ENCODE measurements at places on chromosomes 16 and 17.
A peak's percentile ranks its signal among the peaks of the same experiment; 100 is the strongest.

DNA sequence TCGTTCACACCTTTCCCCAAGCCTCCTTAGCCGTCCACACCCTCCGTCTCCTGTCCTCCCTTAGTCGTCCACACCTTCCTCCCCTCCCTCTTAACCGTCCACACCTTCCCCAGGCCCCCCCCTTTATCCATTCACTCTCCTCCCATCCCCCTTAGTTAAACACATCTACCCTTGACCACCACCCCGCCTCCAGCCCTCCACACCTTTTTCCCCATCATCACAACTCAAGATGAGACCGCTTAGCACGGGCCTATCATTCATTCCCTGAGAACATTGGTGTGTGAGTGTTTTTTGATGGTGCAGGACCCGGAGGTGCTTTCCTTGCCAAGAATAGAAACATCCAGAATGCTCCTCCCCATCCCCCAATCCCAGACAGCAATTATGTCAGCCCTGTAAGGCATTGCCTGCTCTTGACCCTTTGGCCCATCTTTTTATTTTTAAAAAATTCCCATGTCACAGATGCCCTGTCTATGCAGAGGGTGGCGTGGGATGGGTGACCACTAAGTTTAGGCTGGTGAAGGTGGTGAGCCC lies 1.4 kb downstream of the TENT4B start:
- no peak for DNase-seq

DNA sequence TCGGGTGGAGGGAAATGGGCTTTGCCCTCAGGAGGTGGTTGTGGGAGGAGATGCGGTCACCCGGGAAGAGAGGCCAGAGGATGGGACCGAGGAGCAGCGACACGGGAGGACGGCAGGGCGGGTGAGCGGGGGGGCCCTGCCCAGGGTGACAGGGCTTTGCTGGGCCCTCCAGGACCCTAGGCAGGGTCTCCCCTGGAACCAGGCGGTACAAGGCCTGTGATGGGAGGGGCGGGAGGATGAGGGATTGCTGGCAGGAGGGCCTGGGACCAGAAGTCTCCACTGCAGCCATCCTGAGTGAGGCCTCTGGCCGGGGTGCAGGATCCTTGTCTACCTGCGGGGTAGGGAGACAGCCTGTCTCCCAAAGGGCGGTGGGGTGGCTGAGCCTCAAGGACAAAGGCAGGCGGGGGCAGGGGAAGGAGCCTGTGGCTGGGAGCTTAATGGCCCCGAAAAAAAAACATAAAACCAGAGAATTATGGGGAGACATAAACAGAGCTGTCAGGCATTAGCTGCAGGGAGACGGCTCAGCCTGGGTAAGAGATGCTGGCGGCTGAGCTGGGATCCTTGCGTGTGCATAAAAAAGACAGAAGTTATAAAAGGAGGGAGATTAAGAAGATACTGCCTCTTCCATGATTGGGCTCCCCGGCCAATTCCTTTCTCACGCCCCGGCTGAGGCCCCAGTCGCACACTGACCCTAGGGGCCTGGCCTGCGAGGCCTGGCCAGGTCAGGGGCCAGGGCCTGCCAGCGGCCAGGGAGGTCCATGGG lies 66.7 kb downstream of the SREBF1 start:
- no peak for DNase-seq

DNA sequence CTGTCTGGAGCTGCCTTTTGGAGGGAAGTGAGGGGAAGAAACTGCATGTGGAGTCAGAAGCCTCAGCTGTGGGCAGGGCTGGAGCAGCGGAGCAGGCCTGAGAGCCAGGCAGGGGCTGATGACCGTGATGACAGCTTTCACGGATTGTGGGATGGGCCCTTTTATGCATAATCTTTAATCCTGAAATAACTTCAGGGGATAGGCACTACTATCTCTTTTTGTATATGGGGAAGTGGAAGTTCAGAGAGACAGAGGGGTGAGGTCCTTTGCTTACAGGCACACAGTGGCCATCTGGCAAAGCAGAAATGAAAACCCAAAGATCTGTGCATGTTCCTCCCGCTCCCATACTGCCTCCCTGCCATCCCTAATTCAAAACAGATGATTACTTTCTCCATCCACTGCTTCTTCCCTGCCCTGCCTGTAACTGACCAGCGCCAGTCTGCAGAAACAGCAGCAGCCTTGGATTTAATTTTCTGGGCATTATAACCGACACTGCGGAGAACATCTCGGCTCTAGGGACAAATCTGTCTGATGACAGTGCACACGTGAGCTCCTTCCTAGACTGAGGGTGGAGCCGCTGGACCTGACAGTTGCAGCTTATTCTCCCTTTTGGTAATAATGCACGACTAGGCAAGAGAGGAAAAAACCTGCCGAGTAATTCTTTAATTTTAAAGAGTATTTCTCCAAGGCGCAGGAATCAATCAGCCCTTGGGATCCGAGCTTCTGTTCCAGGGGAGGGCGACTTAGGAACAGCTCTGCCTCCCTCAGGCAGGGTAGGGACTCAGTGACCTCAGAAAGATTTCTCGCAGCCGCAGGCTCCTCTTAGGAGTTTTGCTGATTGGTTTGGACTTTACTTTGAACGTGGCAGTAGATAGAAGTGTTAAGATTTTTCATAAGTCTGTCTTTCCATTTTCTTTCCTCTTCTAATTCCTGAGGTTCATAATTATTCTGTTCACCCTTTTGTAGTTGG lies 95.4 kb downstream of the UTP18 start:
- DNase-seq, result no peak

DNA sequence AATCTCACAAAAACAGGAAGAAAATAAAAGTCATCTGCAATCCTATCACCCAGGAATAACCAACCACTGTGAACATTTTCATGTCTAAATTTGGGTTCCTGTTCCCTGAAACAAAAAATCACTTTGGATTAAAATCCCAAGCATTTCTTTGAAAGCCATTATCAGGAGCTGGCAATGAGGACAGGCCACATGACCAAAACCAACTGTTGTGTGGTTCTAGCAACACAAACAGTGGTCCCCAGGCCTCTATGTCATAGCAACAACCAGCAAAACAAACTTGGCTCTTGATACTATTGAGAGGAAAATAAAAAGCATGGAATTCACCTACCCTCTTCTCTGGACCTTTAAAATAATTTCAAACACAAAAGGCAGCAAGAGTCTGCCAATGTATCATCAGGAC lies 252.5 kb downstream of the SLC39A11 start:
- no peak for DNase-seq

GRCh38 chr16:1762879-1763520 lies 8.3 kb downstream of the NME3 start:
- DNase-seq, result no peak

GRCh38 chr17:49223517-49224197 lies 6.9 kb downstream of the PHOSPHO1 start:
- DNase-seq, result peak; percentile 61

DNA sequence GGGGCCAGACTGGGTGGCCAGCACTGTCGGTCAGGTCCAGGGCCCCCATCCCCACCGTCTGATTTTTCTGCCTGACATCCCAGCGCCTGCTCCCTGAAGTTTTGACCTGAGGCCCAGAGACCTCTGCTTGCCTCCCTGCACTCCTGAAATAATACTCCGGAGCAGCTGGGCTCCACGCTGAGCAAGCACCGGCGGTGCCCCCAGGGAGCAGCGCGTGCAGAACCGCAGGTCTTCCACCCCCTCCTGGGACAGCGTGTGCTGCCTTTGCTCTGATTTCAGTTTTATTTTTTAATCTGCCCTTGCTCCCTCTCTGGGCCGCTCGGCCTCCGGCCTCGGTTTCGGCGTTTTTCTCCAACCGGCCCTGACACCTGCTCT lies 132.4 kb upstream of the GSE1 start:
- DNase-seq, result no peak

GRCh38 chr17:19286751-19287341 lies 49.7 kb downstream of the EPN2 start:
- no peak for DNase-seq
